ENCODE measurements at places on chromosomes 11 and 22.

- no peak for DNase-seq
Measured at GRCh38 chr22:49251371-49251770, 576.3 kb downstream of the BRD1 start.

GRCh38 chr22:19722178-19722981 is 959 bp upstream of the GP1BB start:
- no peak for DNase-seq

GRCh38 chr11:96484361-96484760 is 94.5 kb downstream of the JRKL start:
- no peak for DNase-seq

DNA sequence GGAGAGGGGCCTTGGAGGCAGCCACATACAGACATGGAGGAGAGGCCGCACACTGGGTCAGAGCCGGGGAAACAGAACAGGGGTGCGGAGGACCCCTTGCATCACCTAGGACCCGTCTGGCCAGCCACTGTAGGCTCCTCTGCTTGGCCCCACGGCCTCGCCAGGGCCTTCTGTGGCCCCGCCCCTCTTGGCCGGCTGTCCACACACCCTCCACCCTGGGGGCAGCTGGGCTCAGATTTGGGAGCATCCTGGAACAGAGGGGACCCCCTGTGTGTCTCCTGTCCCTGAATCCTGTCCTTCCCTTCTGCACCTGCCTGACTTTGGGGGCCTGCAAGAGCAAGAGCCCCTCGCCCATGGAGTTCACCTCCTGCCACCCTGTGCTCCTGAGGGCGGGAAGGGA is 7.9 kb upstream of the TH start:
- DNase-seq: no peak

DNA sequence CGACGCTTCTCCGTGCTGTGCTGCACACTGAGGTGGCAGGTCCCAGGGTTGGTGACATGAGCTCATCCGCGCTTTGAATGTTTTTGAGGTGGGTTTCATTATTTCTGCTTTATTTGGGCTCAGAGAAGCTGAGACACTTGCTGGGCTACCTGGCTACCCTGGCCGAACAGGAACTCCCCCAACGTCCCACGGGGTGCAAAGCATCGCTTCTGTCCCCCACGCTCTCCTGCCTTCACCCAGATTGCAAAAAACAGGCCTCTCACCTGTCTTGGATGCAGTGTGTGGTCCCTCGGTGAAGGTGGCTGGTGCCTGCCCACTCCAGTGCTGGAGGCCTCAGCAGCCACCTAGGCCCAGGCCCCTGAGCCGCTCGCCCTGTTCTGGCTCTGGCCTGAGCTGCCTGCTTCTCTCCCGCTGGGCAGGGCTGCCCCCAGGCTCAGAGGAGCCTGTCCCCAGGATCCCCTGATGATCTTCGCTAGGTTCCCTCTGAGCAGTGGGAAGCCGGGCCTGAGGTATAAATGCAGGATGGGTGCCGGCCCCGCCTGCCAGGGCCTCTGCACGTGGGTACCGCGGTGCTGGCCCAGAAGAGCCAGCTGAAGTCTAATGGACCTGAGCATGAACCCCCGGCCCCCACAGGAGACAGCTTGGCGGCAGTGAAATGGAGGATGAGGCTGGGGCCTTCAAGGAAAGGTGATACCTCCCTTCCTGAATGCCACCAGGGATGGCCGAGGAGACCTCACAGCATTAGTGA is 15.8 kb upstream of the MRGPRD start:
- peak; percentile 22 for DNase-seq

DNA sequence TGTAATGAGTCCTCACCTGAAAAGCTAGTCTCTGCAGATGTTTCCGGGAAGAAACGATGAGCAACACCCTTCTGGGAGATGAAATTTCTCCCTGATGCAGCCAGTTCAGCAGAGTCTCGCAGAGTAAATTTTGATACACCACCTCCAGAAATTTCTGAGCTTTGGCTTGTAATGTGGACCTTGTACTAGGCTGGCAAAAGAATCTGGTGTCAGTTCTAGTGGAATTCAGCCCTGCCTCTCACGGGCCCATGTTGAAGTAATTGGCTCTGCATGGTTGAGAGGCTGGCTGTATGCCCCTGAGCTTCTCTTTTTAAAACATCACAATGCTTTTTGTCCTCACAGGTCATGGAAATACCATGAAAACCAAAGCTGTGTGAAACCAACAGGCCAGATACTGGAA is at the start of gene GLYAT:
TSS of gene GLYAT (minus strand) at position 125 of the 400 bp plus-strand sequence. CDS start 7,447 bp downstream, outside the sequence.
- DNase-seq: no peak

GRCh38 chr22:33513388-33514338 is 406.6 kb downstream of the LARGE1 start:
- no peak for DNase-seq

DNA sequence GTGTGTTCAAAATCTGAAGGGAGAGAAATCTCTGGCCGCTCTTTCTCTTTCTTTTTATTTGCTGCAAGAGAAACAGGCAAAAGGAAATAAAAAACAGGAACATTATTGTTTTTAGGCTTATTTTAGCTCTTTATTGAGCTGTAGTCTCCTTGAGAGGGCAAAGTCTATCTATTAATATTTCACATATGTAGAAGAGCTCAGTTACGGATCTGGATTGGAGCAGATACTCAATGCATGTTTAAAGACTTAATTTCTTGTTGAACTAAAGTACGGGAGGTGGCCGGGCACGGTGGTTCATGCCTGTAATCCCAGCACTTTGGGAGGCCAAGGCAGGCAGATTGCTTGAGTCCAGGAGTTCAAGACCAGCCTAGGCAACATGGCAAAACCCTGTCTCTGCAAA is 78.4 kb upstream of the GDPD4 start:
- no peak for DNase-seq

GRCh38 chr11:8100158-8100557 is 19.1 kb downstream of the TUB start:
- no peak for DNase-seq

DNA sequence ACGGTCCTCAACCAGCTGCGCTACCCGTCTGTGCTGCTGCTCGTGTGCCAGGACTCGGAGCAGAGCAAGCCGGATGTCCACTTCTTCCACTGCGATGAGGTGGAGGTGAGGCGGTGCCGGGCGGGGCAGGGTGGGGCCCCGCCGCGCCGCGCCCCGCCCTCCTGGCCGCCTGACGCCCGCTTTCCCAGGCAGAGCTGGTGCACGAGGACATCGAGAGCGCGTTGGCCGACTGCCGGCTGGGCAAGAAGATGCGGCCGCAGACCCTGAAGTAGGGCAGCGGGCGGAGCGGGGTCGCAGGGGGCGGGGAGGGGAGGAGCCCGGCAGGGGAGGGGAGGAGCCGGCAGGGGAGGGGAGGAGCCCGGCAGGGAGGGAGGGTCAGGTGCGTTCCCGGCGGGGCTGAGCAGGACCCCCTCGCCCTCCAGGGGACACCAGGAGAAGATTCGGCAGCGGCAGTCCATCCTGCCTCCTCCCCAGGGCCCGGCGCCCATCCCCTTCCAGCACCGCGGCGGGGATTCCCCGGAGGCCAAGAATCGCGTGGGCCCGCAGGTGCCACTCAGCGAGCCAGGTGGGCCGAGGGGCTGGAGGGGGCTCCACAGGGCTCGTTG is 14.7 kb downstream of the EPS8L2 start:
- DNase-seq: peak; percentile 87

GRCh38 chr22:33350961-33351360 is 292.8 kb upstream of the SYN3 start:
- DNase-seq: no peak

DNA sequence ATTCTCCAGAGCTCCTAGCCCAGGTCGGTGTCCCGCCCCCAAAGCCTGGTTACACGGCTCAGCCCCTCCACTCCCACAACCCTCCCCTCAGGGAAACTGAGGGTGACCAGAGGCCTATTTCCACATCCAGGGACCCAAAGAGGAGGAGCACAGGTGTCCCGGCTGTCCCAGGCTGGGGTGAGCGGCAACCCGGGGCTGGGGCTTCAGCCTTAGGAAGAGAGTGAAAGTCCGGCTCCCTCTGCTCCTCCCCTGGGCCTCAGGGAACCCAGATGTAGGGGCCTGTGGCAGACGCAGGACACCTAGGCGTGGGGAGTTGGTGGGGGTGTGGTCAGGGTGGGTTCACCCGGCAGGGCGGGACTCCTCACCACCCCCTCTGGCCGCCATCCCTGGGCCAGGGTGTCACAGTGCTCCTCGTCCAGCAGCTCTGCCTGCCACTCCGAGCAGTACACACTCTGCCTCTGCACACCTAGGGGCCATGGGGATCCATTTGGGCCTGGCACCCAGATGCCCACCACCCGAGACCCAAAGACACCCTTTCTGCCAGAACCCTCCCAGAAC is 63.1 kb downstream of the ARFGAP3 start:
- DNase-seq: no peak

DNA sequence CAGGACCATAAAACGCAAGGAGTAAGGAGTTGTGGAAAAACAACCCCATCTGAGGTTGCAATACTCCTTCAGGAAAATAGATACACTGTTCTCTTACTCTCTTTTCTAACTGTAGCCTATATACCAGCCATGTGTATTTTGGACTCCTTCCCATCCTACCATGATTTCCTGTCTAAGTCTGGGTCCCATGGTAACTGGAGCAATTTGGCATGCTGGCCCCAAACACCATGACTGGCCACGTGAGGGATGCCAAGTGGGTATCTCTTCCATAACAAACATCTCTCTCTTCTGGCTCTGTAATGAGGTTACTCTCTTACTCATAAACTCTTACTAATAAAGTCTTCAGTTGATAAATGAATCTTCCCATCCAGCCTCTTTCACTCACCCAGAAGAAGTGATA is 26.5 kb downstream of the ABTB2 start:
- DNase-seq: peak; percentile 73

GRCh38 chr11:104338186-104338585 is 174.2 kb upstream of the PDGFD start:
- no peak for DNase-seq

GRCh38 chr22:17198170-17199002 is 20.8 kb downstream of the ADA2 start:
- DNase-seq: no peak

DNA sequence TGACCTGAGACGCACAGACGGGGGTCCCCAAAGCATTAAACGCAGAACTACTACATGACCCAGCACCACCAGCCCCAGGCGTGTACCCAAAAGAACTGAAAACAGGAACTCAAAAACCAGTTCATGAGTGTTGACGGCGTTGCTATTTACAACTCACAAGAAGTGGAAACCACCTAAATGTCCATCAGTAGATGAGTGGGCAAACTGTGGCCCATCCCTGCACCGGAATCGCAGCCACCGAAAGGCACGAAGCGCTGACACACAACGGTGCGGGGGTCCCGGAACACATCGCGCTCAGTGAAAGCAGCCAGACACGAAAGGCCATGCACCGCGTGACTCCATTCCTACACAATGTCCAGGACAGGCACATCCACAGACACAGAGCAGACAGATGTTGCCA is 79.2 kb downstream of the TRMU start:
- DNase-seq: no peak

- no peak for DNase-seq
Measured at GRCh38 chr11:79864882-79865281, 424.1 kb upstream of the TENM4 start.

DNA sequence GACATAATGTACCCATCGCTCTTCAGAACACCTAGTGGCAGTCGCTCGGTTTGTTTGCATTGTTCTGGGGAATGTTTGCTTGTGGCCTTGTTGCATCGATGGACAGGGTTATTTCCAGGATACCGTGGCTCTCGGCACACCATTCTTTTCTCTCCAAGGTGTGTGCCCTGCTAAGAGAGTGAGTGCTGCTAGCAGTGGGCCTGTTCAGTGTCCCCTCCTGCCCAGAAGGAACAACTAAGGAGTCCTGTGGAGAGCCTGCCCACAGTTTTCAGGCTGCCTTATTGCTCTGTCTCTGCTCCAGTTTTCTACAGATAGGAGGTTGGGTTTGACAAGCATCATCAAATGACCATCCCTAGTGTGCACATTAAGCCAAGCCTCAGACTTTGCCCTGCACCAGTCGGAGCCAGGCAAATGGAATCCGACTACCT is 1.4 kb downstream of the CRY2 start:
- DNase-seq: no peak

DNA sequence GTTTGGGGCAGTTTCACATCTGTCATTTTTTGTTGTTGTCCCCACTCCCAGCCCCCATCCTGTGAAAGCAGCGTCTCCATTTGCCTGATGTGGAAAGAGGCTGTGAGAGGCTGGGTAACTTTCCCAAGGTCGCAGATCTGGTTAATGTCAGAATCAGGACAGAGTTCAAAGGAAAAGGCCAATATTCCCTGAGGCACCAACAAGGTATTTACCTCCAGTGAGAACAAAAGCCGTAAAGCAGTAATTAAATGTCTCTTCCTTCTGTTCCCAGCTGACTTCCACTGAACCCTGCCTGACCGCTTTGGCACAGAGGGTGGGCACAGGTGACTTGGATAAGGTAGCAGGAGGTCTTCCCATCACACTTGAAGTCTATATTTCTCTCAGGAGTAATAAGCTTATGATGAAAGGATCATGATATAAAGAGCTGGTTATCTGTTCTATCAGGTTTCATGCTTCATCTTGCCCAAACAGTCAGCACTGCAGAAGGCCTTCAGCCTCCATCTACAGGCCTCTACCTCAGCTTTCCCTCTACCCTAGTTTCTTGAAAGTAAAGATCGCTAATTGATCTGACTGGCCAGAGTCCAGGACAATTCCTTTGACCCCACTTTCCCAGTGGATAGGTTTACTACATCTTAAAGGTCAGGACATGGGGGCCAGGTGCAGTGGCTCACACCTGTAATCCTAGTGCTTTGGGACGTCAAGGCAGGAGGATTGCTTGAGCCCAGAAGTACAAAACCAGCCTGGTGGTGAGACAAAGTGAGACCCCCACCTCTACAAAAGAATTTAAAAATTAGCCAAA is 9.4 kb downstream of the C11orf91 start:
- DNase-seq: no peak

- DNase-seq: no peak
Measured at GRCh38 chr11:35928688-35929395, 15.0 kb upstream of the LDLRAD3 start.

DNA sequence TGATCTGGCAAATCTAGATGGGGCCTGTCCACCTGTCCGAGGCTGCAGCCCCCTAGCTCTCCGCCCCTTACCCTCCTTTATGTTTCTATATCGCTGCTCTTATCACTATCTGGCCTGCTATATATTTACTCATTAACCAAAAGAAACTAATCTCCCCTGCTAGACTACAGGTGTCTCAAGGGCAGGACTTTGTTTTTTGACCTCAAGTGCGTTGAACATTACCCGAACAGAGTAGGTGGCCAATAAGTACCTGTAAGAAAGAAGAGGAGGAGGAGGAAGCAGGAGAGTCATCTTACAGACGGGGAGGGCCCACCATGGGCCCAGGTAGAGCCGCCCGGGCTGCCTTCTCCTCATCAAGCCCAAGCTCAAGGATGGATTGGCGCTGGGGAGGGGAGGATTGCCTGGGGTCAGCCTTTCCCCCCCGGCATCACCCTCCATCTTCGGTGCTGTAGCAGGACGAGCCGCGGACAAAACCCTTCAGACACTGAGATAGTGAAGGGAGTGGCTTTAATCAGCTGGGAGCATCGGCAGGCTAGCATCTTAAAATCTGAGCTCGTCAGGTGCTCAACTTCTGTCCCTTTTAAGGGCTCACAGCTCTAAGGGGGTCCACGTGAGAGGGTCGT is 1.2 kb upstream of the P2RY6 start:
- peak; percentile 61 for DNase-seq

Data from aorta (tissue), 5 donors.